Esophagus mucosa (tissue), 1 donor: ENCODE measurements at places on chromosomes 5 and 9. TPM values are rescaled to one million over a fixed set of nuclear protein-coding genes. Genes with fewer than 3 reads are reported as not detected.

GRCh38 chr9:105886136-105886535 is 191.8 kb downstream of the TMEM38B start:
- ATAC-seq: no peak

DNA sequence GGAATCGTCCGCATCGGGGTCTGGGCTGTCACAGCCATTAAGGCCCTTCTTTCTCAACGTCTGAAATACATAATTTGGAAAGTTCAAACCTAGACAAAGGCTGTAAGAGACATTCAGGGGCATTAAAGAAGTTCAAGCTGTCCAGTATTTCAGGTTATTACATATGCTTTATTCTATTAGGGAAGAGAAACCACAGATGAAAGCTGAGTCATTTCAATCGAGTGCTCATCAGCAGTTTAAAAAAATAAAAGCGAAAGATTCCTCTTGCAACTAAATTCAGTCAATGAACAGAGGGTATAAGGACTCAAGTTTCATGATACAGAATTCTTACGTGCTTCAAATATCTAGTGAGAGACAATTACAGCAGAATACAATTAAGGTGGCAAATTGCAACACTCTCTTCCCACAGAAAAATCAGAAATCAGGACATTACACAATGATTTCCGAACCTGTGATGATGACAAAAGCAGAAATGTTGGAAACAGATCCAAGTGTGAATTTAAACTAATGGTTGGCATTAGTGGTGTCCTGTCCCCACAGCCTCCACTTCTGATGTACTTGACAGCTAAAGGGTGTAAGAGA is 121.6 kb downstream of the MEF2C start:
- ATAC-seq: no peak

GRCh38 chr9:80040457-80040856 is 468.7 kb downstream of the TLE4 start:
- no peak for ATAC-seq

- peak; percentile 22 for ATAC-seq
These were observed 36.5 kb downstream of the SYK start for GRCh38 chr9:90838098-90838497.

DNA sequence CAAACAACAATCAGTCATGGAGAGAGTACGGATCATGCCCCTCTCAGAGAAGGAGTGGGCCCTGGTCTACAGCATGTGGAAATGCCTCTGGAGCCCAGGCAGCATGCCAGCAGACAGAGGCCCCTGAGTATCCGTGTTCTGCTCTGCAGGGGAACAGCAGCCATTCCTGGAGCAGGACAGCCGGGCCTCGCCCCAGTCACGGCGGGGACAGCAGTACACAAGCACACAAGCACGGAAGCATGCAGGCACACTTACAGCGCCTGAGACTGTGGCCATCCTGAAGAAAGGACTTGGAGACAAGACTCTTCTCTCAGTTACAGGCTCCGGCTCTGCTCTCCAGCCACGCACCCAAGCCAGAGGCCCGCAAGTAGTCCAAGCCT is 102.6 kb upstream of the ALDH1B1 start:
- ATAC-seq: no peak

DNA sequence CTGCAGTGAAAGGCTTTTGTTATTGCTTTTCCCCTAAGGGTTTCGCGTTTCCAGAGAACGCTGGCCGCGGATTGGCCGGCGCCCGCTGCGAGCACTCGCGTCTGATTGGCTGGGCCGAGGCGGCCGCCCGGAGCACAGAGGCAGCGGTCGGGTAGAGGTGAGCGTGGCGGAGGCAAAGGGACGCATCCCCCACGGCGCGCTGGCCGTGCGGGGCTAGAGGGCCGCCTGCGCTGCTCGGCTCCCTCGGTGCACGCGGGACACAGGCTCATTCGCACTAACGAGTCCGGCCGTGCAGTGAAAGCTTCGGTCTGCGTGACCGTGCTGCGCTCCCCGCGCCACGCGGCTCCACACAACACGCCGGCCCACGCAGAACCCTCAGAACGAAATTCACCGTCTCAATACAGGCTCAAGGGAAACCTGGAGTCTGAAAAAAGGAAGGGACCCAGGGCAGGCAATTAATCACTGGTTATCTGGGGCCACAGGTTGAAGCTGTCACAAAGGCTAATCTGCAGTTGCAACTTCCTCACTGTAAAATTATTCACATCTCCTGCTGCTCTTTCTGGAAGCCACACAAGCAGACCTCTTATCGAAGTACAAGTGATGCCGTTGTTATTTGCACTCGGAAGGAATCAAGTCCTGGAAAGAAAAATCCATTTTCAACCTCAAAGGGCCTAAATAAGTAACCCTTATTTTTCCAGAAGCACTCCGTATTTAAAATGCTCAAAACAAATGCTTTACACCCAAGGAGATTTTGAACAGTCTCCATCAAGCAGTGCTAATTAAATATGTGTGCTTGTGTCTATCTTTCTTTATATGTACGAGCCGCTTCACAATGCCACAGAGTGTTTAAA is 94.6 kb downstream of the ZNF608 start:
- ATAC-seq: peak; percentile 77

The STKLD1 gene
- total RNA-seq: 0.40 TPM

The POLR3G gene
- total RNA-seq: 7.7 TPM

GRCh38 chr5:66849803-66850202 is 253.6 kb downstream of the MAST4 start:
- peak; percentile 76 for ATAC-seq
